ENCODE measurements at places on chromosomes 6 and 20.

DNA sequence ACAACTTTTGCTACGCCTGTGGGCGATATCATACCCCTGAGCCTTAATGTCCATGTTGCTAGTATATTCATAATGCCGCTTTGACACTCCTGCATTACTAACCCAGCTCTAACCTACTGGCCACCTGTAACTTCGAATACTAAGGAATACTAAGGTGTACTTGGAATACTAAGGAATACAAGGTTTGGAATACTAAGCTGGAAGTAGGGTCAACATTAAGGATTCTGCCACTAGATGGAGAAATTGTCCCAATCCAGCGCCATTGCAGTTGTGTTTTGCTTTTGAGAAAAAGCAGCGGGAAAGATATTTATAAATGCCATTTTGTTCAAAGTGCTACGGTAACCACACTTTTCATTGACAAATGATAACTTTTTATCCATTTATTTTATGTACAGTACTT is 10.7 kb downstream of the TBXT start:
- DNase-seq: no peak

GRCh38 chr6:15614277-15614676 is 48.6 kb downstream of the DTNBP1 start:
- no peak for DNase-seq

DNA sequence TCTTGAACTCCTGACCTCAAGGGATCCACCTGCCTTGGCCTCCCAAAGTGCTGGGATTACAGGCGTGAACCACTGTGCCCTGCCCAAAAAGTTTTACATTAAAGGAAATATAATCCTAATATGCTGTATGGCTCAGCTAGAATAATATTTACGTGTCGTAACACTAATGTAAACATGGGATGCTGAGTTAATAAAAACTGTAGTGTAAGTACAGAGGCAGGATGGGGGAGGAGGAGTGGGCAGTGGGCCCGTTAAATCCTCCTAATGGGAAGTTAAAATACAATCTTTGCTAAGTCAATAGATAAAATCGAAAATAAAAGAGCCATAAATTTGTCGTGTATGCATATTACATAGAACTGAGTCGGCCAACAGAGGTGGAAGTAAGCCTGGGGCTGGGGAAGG is 12.1 kb upstream of the IP6K3 start:
- no peak for DNase-seq

DNA sequence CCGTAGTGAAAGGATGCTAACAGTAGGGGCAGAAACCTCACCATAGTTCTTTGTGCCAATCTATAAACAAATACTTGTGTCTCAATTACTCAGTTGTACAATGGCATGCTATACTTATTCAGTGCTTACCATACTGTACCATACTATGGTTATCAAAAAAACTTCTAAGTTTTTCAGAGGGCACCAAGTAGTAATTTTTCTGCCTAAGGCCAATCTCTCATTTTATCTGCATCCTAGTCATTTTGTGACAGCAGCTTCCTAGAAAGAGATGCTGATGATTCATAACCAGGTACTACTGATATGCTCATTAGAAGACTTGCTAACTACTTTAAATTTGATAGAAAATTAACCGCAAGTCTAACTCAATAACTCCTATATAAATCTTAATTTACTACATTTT is 42.9 kb downstream of the TMEM244 start:
- DNase-seq: no peak

GRCh38 chr6:158457616-158458278 is 102.1 kb upstream of the TMEM181 start:
- DNase-seq: no peak
